GM23248 (cell line): ENCODE measurements at places on chromosomes 11 and 22. TPM values are rescaled to one million over a fixed set of nuclear protein-coding genes. Genes with fewer than 3 reads are reported as not detected.
A peak's percentile ranks its signal among the peaks of the same experiment; 100 is the strongest.

Gene SLC22A25
- polyA plus RNA-seq, result not detected in 2 replicates

Gene ANO3
- 0.06 and 0.10 TPM in 2 replicates for polyA plus RNA-seq

Gene OR5B21
- polyA plus RNA-seq, result not detected in 2 replicates

Gene OR8A1
- not detected in 2 replicates for polyA plus RNA-seq

Gene DNAJB13
- 0.41 TPM in 2 replicates for polyA plus RNA-seq

Gene H19
- polyA plus RNA-seq, result not detected in 2 replicates

- no peaks in the 10 kb centered on the region for H3K4me1 ChIP-seq
- DNase-seq, result no peak
- no peaks in the 10 kb centered on the region for H3K27me3 ChIP-seq
- H3K27ac ChIP-seq, result no peak overlapping the region
- no peaks in the 10 kb centered on the region for H3K36me3 ChIP-seq
These were observed 13.5 kb upstream of the TTLL8 start for GRCh38 chr22:50071432-50072166.

- H3K36me3 ChIP-seq, result no peaks in the 10 kb centered on the region
- H3K27ac ChIP-seq, result no peak overlapping the region
- H3K4me1 ChIP-seq, result peaks cover 14% of the 10 kb centered on the region
- DNase-seq, result no peak
These were observed 67.3 kb downstream of the IMMP1L start for GRCh38 chr11:31442086-31442485.

- peak; percentile 65 for DNase-seq
- peaks cover 39% of the 10 kb centered on the region for H3K4me1 ChIP-seq
- no peaks in the 10 kb centered on the region for H3K27me3 ChIP-seq
- H3K36me3 ChIP-seq, result no peaks in the 10 kb centered on the region
- no peak overlapping the region for H3K4me3 ChIP-seq
These were observed 743.8 kb downstream of the NTM start for GRCh38 chr11:132114185-132114584.

DNA sequence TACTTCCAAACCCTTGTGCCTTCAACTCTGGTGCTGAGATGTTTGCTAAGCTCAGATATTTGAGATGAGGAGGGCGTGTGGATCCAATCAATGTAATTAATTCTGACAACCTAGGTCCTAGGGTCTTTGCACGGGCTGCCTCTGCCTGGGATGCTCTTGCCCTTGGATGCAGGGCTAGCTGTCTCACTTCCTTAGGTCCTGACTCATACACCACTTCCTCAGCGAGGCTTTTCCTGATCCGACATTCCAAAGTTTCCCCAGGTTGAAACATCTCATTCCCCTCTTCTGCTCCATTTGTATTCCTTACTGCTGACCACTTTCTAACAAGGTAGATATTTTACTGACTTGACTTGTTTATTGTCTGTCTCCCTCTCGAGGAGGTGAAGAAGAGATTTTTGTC is 43.0 kb upstream of the NTM start:
- H3K4me3 ChIP-seq, result no peak overlapping the region
- H3K36me3 ChIP-seq, result no peaks in the 10 kb centered on the region
- DNase-seq, result no peak
- H3K27me3 ChIP-seq, result peaks cover 12% of the 10 kb centered on the region; the same call in 1 of the 2 replicates

DNA sequence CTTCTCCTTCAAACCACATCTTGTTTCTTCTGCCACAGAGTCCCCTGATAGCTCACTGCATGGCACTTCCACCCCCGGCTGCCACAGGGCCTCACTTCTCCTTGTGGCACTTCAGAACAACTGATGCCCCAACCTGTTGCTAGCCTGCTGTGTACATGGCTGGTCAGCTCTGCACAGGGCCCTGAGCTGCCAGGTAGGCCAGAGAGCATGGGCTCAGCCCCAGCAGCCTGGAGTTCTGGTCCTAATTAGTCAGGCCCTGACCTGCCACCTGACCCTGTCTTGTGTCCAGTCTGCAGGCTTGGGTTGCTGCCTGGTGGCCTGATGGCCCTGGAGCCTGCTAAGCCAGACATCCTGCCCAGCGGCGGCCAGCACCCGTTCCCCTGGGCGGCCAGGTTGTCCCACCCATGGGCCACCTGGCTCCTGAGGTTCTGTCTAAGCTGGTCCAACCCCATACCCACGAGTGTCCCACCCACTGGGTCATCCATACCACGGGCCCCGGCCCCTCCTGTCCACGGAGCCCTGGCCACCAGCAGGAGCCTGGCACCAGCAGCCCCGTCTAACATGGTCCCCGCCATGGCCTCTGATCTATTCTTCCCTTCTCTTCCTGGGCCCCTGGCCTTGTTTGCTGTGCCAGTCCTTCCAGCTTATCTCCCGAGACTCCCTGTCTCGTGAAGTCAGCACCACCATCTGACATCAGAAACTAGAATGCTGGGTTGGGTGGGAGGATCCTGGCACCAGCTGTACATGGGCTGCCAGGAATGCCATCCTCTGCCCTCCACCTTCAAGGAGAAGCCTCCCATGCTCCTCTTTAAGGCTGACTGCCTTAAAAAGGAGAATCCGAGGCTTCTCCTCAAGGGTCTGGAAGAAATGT is 3.1 kb upstream of the CERK start:
- no peak for DNase-seq
- no peak overlapping the region for H3K27ac ChIP-seq
- no peaks in the 10 kb centered on the region for H3K27me3 ChIP-seq
- no peaks in the 10 kb centered on the region for H3K36me3 ChIP-seq
- H3K4me1 ChIP-seq, result peaks cover 18% of the 10 kb centered on the region
- H3K4me3 ChIP-seq, result no peak overlapping the region

DNA sequence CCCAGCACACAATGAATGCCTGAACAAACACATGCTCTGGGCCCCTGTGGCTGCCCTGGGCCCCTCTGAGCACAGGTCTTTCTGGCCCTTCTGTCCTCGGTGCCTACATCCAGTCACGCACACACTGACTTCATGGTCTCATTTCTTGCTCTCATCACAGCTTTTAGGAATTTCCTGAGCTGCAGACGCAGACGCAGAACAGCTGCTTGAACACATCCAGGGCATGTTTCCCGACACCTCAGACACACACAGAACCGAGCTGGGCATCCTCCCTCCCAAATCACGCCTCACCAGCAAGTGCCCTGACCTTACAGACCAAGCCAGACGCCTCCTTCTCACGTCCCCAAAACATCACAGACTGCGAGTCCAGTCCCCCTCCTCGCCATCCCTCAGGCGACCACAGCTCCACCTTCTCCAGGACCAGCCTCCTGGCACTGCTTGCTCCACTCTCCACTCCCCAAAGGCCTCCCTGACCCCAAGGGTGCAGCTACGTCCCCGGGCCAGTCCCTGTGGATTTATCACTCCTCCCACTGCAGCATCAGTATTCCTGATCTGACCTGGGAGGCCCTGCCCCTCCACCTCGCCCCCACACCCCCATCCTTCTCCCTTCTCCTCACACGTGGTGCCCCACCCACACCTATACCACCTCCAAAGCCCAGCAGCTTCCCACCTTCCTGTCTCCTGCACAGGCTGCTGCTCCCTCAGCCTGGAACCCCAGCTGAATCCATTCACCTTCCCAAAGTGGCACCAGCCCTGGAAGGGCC is 12.9 kb downstream of the SIRT3 start:
- H3K4me1 ChIP-seq, result no peaks in the 10 kb centered on the region
- H3K4me3 ChIP-seq, result no peak overlapping the region
- no peaks in the 10 kb centered on the region for H3K36me3 ChIP-seq
- DNase-seq, result no peak
- no peaks in the 10 kb centered on the region for H3K27me3 ChIP-seq

DNA sequence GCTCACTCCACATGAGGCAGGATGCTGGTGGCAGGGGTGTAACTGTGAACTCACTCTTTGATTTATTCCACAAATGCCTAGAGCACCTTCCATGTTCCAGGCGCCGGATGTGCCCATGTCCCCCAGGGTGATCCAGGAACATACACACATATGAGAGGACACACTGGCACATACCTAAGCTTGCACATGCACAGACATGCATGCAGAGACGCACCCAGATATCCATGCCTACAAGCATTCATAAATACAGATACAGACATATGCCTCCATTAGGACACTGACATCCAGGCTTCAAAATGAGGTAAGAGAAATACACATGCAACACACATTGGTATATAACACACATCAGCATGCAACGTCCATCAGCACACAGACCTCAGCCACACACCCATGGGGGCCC is 4.5 kb downstream of the OSM start:
- no peaks in the 10 kb centered on the region for H3K36me3 ChIP-seq
- H3K27me3 ChIP-seq, result no peaks in the 10 kb centered on the region
- no peak for DNase-seq
- no peak overlapping the region for H3K4me3 ChIP-seq
- H3K4me1 ChIP-seq, result peaks cover 4% of the 10 kb centered on the region; the same call in 1 of the 2 replicates
- H3K27ac ChIP-seq, result no peak overlapping the region

DNA sequence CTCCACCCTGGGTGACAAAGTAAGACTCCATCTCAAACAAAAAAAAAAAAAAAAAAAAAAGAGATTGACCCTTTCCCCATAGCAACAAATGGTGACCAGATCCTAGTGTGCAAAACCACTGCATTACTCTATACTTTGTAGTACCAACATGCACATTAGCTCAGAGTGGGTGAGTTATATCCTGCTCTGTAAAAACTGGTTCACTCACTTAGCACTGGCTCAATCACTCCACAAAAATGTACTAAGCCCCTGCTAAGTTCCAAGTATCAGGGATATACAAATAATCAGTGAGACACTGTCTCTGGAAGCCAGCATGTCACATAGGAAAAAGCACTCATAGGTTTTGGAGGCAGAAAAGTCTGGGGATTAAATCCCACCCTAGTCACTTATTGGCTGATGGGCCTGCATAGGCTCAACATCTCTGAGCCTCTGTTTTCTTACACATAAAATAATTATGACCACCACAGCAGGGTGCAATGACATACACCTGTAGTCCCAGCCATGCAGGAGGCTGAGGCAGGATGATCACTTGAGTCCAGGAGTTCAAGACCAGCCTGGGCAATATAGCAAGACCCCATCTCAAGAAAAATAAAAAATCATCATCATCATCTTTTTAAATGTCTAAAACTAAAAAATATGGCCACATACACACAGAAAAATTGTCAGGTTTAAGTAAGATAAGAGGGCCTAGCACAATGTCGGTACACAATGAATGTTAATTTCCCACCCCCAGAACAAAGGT is 11.9 kb downstream of the FAM168A start:
- H3K4me1 ChIP-seq, result peaks cover 14% of the 10 kb centered on the region
- no peaks in the 10 kb centered on the region for H3K27me3 ChIP-seq
- DNase-seq, result peak; percentile 82
- H3K4me3 ChIP-seq, result no peak overlapping the region
- H3K36me3 ChIP-seq, result no peaks in the 10 kb centered on the region

DNA sequence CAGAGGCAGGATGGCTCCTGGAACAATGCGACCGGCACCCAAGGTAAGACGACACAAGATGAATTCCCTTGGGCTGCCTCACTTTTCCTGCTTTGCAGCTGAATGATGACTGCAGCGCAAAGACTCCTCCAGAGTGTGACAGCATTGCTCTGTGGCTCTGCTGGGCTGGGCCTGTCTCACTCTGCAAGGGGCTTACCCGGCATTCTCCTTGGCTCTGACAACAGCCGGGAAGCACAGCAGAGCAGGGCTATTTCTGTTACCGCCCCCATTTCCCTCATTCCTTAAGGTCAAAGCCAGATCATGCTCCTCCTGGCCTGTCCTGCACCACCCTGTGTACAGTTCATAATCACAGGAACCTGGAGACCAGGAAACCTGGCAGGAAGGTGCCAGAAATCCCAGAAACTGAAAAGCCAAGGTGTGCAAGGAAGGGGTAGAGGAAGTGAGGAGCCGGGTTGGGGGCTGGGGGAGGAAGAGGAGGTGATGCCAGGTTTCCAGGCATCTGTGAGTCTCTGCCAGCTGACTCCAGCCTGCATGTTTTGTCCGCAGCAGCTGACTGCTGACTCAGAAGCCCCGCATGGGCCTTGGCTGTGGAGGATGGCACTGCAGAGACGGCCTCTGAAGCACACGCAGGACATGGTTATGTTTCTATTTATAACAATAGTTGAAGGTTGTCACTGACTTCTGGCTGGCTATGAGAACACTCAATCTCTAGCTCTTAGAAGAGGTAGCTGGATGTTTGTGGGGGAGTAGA is 113.6 kb downstream of the MICAL3 start:
- peak; percentile 97 for DNase-seq
- no peaks in the 10 kb centered on the region for H3K27me3 ChIP-seq
- peak overlapping the region; percentile 98 for H3K27ac ChIP-seq
- peaks cover 35% of the 10 kb centered on the region for H3K4me1 ChIP-seq

- no peak for DNase-seq
- H3K27ac ChIP-seq, result no peak overlapping the region
- H3K27me3 ChIP-seq, result peaks cover 4% of the 10 kb centered on the region; the same call in 1 of the 2 replicates
- no peaks in the 10 kb centered on the region for H3K36me3 ChIP-seq
- H3K4me1 ChIP-seq, result no peaks in the 10 kb centered on the region
These were observed 4.4 kb downstream of the MUC5AC start for GRCh38 chr11:1162138-1162475.

GRCh38 chr11:19237813-19238212 is 2.9 kb downstream of the E2F8 start:
- H3K4me3 ChIP-seq, result no peak overlapping the region
- no peak overlapping the region for H3K27ac ChIP-seq
- peaks cover 12% of the 10 kb centered on the region for H3K27me3 ChIP-seq
- H3K36me3 ChIP-seq, result no peaks in the 10 kb centered on the region
- no peak for DNase-seq

GRCh38 chr11:19597206-19597605 is 115.4 kb upstream of the NAV2 start:
- peaks cover 50% of the 10 kb centered on the region for H3K4me1 ChIP-seq
- H3K36me3 ChIP-seq, result no peaks in the 10 kb centered on the region
- DNase-seq, result peak; percentile 91

DNA sequence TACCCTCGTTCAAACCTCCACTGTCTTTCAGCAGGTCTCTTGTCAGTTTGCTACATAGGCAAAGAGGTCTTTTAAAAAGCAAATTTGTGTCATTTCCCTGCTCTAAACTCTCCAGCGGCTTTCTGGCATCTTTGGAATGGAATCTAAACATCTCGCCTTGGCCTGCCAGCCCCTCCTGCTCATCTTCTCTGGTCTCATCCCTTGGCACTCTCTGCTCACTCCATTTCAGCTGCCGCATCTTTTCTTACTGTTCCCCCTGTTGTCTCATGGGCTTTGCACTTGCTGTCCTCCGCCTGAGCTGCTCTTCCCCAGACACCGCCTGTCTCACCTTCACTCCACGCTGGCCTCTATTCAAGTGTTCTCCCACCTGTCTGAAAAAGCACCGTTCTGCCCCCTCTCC is 46.6 kb downstream of the BMAL1 start:
- H3K27ac ChIP-seq, result no peak overlapping the region
- H3K4me3 ChIP-seq, result no peak overlapping the region
- DNase-seq, result peak; percentile 28
- H3K4me1 ChIP-seq, result peaks cover 9% of the 10 kb centered on the region

DNA sequence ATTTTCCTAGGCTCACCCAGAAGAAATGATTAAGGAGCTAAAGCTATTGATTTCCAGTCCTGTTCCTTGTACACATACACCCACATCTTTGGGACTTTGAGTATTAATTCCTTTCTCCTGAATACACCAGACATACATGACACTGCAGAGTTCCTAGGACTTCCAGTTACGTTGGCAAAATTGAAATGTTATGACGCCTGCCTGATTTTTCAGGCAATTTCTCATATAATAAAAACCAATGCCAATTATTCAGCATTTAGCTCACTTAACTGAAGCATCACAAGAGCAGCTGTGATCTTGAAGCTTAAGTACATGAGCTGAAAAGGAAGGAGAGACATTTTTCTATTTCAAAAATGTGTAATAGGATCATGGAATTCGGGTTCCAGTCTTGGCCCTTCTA is 4.5 kb downstream of the CLMP start:
- peaks cover 42% of the 10 kb centered on the region for H3K36me3 ChIP-seq
- peak; percentile 74 for DNase-seq
- H3K4me1 ChIP-seq, result peaks cover 67% of the 10 kb centered on the region
- peak overlapping the region; percentile 93 for H3K27ac ChIP-seq
- H3K27me3 ChIP-seq, result no peaks in the 10 kb centered on the region
- peak overlapping the region; percentile 86 for H3K4me3 ChIP-seq
